ENCODE measurements at places on chromosomes 2 and 18. TPM values are rescaled to one million over a fixed set of nuclear protein-coding genes. Genes with fewer than 3 reads are reported as not detected.

DNA sequence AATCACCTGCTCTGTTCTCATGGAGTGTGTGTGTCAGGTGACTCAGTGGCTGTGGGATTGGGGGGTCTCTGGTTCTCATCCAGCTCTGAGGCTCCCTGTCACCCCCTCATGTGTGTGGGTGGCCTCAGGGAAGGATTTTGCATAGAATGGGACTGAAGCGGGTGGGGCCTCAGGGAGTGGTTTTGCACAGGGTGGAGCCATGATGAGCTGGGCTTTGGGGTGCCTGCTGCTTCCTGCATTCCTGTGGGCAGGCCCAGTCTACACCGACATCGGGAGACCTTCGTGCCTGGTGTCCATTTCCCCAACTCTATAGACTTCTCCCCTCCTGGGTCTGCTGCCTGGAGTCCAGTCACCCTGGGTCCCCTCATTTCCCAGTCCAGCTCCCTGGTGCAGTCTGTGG lies 59.7 kb downstream of the VAPA start:
- no peak for DNase-seq

GRCh38 chr2:181985632-181986205 lies at the start of gene PPP1R1C:
PPP1R1C (plus strand) TSS chr2:181985853; CDS start chr2:181986111, 258 bp downstream.
- no peak for DNase-seq

DNA sequence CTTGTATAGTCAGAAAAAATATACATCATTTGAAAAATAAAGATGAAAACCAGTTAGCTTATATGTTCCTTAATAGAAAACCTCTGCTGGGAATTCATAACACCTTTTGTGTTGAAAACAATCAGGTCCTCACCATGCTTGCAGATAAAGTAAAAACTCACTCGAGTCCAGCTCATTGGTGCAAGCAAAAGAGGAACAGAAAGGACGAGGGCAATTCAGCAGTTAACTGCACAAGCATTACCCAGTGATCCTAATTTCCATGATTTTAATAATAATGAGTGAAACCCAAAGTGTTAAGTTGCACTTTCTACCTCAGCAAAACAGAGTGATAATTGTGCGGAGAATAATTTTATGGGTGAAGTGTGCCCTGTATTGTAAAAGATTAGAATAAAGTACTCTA lies 839.9 kb downstream of the BCL11A start:
- DNase-seq = no peak

GRCh38 chr2:71538656-71539265 lies 85.4 kb downstream of the DYSF start:
- no peak for DNase-seq

- DNase-seq = no peak
Observed at GRCh38 chr18:12460874-12461273, 53.1 kb downstream of the PRELID3A start.

Gene VWC2L
- not detected for polyA plus RNA-seq
